ENCODE measurements at places on chromosomes 3 and 15.

GRCh38 chr15:62362608-62363007 is 197.5 kb upstream of the C2CD4B start:
- no peak for DNase-seq

DNA sequence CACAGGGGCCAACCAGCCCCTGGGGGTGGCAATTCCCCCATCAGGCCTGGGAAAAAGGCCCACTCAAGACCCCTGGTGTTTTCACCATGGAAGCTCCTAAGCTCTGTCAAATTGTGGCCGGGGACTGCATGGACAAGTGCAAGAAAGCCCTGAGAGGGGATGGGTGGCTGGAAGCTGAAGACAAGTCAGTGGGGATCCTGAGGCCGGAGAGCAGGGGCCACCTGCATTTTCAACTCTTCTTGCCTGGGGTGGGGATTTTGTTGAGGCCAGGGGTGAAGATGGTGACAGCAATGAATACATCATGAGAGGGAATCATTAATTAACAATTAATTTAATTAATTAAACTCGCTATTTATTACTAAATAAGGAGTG is 33.9 kb downstream of the FEM1B start:
- DNase-seq, result no peak

- DNase-seq, result no peak
Observed at GRCh38 chr3:144583871-144584270, 612.2 kb downstream of the DIPK2A start.

GRCh38 chr15:96037584-96037983 is 292.9 kb upstream of the NR2F2 start:
- no peak for DNase-seq

DNA sequence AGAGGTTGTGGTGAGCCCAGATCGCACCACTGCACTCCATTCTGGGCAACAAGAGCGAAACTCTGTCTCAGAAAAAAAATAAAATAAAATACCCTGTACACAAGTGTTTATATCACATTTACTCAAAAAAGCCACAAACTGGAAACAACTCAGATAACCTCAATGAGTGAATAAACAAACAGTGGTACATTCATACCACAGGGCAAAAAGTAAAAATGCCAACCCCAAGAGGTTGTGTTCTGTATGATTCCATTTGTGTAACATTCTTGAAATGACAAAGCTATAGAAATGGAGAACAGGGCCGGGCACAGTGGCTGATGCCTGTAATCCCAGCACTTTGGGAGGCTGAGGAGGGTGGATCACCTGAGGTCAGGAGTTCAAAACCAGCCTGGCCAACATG is 12.9 kb downstream of the EDC3 start:
- DNase-seq, result no peak

DNA sequence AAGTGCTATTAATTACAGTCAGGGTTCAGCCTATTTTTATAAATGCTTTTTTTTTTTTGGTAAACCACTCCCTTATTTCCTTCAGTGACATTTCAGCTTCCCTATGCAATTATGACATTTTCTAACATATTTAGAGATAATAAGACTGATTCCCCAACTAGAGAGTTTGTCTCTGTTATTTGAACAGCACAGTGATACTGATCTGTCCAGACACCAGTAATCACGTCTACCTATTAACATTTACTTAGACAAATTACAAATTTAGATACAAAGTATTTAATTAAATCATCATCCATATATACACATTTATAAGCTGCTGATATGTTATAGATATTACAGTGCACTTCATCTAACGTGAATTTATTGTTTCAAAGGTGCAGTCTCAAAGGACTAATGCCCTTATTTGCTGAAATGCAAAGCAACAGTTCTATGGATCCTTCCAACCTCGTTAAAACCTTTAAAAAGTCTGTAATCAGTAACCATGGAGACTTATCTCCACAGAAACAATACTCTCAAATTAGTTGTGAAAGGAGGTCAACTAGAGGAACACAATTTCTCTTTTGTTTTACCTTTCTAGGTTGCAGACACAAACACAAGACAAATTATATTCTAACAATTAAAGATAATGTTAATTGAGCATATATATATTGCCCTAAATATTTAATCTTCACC is 1531.1 kb downstream of the SI start:
- no peak for DNase-seq

- DNase-seq, result no peak
Observed at GRCh38 chr3:117563063-117563462, 853.5 kb downstream of the TUSC7 start.

- no peak for DNase-seq
Observed at GRCh38 chr3:153595186-153595815, 433.3 kb downstream of the RAP2B start.

- no peak for DNase-seq
Observed at GRCh38 chr3:8573342-8573926, 71.2 kb downstream of the SSUH2 start.

DNA sequence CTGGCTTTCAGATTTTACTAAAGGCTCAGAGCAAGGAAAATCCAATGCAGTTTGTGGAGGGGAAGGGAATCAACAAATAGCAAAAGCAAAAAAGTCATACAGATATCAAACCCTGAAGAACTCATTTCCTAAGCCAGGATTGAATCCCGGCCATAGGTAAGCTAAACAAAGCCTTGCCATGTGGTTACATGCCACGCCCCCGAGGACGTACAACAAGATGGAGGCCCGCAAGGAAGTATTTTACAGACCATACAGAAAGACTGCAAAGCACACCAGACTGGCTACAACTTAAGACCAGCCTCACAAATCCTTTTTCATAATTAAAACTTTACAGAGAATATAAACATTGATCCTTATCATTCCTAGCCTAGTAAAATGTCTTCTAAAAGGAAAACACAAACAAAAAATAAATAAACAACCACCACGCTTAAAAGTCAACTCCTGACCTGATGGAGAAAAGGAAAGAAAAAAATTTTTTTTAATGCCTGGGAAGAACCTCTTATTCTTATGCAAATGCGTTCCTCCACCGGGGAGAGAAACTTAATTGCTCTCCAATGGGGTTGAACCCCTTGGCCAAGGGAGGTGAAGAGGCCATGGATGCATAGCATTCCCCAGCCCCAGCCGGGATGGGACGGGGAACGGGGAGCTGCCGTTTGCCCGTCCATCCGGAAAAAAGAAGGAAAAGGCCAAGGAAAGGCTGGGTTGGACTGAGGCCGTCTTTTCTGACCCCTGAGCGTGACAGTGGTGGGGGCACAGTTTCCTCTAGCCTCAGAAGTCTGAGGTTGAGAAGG is 39.3 kb downstream of the IL1RAP start:
- no peak for DNase-seq

- no peak for DNase-seq
Observed at GRCh38 chr15:45529613-45530012, 7.1 kb upstream of the SLC30A4 start.

DNA sequence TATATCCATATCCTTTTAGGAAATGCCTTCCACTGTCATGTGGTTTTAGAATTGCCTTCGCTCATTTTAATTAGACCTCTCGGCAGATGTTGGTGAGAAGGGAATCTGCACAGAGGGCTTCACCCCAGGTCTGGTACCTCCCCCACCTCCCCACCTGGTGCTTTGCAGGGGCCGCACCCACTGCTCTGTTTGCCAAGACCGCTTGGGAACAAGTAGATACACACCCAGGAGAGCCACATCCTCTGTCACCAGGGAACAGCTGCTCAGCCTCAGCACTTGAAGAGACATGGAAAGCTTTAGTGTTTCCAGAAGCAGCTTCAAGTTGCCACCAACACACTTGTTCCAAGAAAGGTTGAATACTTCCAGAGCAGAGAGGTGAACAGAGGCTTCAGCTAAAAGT is 21.8 kb downstream of the LRRC31 start:
- DNase-seq, result no peak

- DNase-seq, result no peak
Observed at GRCh38 chr3:184637705-184638104, 74.2 kb downstream of the MAGEF1 start.

DNA sequence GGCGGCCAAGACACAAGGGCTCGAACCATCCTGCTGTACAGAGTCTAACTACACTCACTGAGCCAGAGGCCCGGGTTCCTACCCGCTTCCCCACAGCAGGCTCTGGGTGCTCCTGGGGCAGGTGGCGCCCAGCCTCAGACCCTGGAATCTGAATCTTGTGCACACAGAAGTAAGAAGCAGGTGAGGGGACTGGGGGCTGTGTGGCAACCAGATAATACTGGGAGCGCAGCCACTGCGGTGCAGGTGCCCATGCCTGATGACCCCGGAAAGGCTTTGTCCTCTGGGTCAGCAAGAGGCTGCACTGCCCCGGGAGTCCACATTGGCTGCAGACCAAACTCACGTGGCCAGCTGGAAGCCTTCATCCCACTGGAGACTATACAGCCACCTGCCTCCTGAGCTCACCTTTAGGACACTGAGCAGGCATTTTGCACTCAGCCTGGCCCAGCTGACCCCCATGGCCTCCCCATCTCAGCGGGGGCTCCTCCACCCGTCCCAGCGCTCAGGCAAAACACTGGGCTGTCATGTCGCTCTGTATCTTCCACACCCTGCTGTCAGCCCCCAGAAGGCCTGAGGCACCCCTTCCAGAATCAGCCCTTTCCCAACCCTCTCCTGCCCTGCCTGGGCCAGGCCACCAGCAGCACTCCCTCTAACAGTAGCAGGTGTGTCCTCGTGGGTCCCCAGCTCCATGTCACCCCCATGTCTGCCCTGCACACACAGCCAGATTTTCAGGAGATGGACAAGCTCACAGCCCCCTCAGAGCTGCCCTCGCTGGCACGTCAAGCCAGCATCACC is 101.0 kb upstream of the IQSEC1 start:
- DNase-seq, result no peak

DNA sequence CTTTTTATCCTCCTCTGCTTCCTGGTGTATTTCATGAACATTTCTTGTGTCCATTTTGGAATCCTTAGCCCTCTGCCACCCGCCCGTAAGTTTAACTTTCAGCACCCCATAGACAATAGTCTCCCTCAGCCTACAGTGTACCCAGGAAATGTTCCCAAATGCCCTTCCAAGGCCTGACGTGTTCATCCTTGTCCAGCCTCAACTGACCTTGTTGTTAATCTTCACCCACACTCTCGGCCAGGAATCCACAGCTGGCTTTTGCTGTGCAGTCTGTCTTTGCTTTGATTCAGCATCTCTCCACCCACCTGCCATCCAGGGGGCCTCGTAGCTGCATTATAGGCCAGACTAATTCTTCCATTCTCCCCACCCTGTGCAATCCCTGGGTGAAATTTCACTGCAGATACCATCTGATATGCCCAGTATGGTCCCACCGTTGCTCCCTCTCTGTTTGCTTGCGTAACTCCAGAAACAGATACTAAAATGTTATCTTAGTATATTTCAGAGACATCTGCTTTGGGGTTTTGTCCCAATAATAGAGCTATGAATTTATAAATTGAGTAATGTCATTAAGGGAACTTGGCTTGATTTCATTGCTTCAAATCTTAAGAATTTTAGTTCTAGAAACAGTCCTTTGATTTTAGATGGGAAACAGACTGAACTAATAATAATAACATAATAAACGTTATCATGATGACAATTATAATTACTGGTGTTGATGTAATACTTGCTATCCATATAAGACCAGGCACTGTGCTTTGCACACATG is 16.6 kb downstream of the GUCA1C start:
- no peak for DNase-seq

GRCh38 chr15:58457466-58457965 is 25.7 kb downstream of the LIPC start:
- DNase-seq, result no peak

- DNase-seq, result no peak
Observed at GRCh38 chr3:192331749-192332385, 395.5 kb downstream of the FGF12 start.

DNA sequence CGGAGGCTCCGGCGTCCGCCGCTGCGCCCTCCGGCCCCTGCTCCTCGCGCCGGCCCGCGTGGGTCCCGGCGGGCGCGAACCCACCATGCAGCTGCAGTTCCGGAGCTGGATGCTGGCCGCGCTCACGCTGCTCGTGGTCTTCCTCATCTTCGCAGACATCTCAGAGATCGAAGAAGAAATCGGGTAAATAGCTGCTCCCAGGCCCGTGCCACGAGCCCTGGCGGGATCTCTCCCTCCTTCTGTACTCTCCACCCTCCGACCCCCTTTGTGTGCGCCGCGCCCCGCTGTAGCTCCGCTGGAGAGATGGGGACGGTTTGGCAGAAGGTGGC is 263 bp downstream of the ST8SIA2 start:
- DNase-seq, result no peak

- DNase-seq, result no peak
Observed at GRCh38 chr3:133124511-133124910, 86.3 kb downstream of the TMEM108 start.

DNA sequence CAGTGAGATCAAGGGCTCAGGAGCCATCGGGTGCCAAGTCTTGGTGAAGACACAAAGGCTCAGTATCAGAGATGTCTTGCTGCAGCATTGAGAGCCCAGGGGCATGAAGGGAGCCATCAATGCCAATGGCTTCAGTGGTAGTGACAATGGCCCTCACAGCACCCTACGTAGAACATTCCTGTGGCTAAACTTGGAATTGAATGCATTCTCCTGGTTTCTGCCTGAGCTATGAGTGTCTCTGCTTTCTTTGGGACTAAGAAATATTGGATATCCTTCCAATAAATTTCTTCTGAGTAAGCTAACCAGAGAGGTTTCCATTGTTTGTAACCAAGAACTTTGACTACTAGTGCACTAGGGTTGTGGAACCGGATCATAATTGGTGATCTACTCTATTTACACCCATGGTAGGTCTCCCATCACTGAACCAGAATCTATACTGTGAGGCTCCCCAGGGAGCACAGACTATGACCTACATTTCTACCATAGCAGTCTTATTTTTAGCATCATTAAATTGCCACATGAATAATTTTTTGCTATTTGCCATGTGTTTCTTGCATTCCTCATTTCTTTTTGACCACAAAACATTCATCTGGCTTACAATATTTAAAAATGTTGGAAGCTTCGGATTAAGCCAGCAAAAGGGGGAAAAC is 31.6 kb upstream of the PDZRN3 start:
- DNase-seq, result no peak

DNA sequence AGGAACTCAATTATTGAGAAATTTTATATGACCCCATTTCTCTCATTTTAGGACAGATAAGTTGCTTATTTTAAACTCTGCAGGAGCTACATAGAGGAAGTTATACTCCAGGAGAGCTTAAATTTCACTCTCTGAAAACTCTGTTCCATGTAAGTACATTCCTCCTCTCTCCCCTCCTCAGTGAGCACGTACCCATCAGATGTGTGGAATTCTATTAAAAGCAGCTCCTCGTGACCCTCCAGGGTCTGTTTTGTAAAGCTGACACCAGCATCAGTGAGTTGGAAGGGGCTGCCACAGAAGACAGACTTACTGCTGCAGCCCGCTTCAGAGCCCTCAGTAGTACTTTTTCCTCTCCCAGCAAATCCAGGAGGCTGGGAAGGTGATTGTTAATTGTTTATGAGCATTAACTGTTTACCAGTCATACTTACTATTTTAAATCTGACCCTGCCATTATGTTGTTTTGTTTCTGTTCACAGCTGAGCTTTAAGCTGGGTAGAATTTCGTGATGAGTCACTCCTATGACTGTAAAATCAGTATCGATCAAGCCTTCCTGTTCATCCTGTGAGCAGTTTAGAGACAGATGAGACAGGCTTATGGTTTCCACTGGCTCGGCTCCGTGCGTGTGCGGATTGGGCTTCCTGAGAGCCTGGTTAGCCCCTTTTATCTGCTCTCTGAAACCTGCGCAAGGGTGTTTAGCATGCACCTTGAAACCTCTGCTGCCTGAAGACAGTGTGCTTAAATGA is 20.4 kb downstream of the IGF1R start:
- no peak for DNase-seq
